ENCODE measurements at places on chromosomes 2 and 18.

DNA sequence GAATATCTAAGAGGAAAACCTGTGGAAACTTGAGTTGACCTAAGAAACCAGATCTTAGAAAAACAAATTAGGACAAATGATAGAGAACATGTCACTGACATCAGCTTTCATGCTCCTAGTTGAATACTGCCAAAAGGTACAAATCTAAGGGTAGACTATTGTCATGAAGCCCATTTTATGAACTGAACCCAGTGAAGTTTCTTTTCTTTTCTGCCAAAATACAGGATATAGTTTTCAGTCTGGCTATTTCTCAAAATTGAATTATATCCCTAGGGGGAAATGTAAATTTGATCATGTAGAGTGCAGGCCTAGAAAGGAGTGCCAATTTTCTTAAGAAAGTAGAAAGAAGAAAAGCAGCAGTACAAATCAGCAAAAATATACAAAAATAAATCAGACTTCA lies 46.6 kb downstream of the FSIP2 start:
- DNase-seq = no peak

DNA sequence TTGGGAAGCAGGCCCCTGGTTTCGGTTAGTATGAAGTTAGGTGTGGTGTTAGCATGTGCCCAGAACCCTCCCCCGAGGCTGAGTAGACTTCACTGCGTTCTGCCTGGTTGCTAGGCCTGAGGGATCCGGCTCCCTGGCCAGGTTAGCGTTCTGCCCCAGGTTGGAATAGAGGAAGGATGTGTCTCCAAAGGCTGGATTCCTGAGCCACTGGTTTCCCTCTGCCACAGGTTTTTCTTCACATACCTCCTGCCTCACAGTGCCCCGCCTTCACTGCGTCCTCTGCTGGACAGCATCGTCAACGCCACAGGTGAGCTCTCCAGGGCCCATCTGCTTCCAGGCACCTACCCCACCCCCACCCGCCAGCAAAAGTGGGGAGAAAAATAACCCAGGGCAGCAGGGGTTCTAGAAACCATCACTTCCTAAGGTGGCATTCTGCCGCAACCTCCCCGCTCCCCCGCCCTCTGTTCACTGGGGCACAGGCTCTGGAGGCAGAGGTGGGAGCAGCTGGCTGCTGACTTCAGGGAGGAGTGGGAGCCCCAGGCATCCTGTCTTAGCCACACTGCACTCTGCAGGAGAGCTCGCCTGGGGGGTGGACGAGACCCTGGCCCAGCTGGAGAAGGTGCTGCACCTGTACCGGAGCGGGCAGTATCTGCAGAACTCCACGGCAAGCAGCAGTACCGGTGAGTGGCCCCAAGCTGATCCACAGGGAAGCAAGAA lies 7.1 kb downstream of the PKDCC start:
- DNase-seq = no peak

DNA sequence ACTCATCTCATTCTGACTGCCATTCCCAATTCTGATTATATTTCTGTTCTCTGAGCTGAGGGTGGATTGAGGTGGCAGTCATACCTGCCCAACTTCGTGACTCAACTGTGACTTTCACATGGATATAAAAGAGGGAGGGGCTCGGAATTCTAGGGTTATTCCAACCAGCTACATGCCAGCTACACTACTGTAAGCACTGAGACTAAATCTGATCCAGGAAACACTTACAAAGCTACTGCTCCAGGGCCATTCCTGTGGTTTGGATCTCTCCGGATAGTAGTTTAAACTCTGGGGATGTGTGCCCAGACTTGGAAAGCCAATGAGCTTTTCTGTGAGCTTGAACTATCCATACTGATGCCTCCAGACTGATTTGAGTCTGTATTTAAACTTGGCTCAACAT lies 7.9 kb downstream of the MAP2 start:
- DNase-seq = no peak

DNA sequence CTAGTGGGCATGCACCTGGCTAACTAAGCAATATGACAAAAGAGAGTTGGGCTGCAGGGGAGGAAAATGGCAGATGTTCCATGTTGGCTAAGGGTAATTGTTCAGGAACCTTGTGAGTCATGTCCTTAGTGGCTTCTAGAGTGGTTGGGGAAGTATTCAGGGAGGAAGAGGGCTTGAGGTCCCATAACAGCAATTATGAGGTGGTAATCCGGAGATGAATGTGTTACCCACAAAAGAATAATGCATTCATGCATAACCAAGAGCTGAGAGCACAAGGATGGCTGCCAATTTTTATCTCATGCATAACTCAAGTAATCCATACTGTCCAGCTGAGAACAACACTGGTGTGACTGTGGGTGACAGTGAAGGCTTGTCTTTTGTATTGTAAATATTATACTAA lies 42.9 kb downstream of the TMEFF2 start:
- no peak for DNase-seq

- no peak for DNase-seq
Observed at GRCh38 chr2:179932786-179933185, 71.4 kb upstream of the ZNF385B start.

DNA sequence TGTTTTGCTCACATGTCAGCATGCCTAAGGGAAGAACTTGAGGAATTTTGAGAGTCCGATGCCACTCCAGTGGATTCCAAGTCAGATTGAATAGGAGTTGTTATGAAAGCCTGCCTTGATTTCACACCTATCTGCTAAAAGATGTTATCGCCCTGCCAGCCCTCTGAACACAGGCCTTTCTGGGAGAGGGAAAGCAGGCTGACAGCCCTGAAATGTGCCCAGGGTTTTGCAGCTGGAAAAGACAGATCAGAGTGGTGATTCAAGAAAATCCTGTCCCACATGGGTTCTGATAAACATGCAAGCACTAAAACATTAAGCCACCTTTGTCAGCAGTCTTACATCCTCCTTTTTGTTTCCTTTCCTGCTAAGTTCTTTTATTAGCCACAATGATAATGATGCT lies 1752.9 kb upstream of the CELF4 start:
- DNase-seq = no peak

DNA sequence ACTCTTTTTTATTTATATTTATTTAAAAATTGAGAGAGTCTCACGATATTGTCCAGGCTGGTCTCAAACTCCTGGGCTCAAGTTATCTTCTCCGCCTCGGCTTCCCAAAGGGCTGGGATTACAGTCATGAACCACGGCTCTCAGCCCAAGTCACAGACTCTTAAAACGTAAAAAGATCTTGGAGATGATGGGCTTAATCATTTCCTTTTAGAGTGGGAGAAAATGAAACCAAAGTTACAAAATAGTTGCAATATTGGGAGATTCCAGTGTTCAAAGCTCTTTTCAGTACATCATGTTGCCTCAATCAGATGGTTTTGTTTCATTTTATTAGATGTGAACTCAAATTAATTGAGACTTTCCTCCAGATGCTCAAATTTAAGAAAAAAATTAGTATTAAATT lies 151.4 kb upstream of the XPO1 start:
- no peak for DNase-seq

GRCh38 chr2:105416156-105416555 lies 17.3 kb upstream of the FHL2 start:
- no peak for DNase-seq

GRCh38 chr2:104701411-104701911 lies 152.5 kb upstream of the POU3F3 start:
- no peak for DNase-seq

DNA sequence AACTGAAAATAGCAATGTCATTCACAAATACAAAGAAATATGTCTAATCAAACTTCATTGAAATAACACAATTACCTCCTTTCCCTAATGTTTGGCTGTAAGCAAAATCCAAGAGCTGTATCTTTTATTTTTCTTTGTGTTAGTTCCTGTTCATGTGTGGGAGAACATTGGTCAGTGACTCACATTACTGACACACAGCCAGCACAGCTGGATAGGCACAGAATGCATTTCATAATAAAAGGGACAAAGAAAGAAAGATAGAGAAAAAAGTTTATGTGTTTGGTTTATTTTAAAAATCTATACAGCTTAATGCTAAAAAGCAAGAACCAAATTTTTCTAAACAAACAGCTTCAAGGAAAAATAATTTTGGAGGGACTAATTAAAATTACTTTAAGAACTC lies 185.6 kb upstream of the COL3A1 start:
- no peak for DNase-seq

DNA sequence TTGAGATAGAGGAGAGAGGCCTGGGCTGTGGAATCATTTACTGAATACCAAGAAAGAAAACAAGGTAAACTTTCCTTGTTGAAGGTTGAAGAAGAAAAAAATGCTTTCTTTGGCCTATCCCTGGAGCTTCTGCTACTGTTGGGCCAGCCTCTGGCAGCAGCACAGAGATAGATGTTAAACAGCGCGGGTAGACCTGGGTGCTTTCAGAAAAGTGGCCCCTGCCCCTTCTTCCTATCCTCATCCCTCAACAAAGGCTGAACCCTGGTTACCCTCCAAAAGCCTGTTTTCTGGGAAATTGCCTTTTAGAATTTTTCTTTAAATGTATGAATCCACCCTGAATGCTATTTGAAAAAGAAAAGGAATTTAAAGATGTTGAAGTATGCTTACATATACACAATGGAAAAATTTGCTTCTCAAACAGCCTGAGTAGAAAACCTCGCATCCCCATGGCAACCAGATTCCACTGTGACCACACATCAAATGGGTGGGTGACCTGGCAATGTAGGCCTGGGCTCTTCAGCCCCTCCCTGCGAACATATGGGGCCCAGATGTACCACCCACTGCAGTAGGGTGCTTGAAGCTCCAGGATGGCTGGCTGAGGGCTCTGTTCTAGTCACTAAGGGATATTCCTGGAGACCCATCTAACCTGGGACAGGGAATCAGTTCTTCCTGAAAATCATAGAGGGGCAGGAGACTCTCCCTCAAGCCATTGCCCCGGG lies 23.4 kb upstream of the CHRNA1 start:
- DNase-seq = no peak

DNA sequence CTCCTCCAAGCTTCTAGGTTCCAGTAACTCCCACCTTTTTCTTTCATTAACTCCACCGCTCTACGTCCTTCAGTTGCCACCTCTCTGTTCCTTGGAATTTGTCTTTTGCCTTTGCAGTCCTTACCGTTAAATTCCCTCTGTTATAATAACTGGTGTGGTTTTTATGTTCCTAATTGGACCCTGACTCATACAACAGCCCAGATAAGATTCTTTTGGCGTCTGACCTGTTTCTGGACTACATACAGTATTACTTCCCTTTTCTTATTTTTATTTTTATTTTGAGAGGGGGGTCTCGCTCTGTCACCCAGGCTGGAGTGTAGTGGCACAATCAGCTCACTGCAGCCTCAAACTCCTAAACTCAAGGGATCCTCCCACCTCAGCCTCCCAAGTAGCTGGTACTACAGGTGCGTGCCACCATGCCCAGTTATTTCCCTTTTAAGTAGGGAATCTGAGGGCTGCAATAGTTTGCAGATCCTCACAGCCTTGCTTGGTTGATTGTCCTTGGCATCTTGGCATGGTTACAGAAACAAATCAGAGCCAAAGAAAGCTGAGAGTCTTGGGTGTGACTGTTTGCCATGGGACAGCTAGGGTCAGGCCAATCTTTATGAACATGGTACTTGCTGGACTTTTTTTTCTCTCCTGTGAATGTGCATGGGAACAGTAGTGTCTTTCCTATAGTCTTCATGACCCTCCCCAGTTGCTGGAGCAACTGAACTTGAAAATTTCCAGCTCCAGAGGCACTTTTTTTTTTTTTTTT lies 22.0 kb downstream of the TCF23 start:
- DNase-seq = no peak

- no peak for DNase-seq
Observed at GRCh38 chr2:202769201-202769600, 102.4 kb downstream of the ICA1L start.

- DNase-seq = no peak
Observed at GRCh38 chr2:102494570-102494969, 21.5 kb downstream of the SLC9A4 start.

DNA sequence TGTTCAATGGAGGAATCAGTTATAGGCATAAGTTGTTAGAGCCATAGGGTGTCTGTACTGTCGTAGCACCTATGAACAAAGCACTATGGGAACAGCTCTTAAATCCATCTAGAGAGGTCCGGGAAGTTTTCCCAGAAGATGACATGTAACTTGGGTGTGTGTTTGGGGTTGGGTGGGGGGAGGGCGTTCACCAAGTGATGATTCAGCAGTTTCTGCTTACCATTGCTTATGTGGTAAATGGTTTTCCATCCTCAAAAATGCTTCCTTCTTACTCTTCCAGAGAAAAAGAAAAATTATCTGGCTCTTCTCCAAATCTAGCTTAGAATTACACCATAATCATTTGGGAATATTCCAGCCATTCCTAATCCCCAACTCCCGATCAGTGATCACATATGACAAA lies 361.1 kb upstream of the ZNF521 start:
- DNase-seq = no peak

GRCh38 chr18:70243131-70243929 lies 37.8 kb upstream of the RTTN start:
- DNase-seq = no peak

DNA sequence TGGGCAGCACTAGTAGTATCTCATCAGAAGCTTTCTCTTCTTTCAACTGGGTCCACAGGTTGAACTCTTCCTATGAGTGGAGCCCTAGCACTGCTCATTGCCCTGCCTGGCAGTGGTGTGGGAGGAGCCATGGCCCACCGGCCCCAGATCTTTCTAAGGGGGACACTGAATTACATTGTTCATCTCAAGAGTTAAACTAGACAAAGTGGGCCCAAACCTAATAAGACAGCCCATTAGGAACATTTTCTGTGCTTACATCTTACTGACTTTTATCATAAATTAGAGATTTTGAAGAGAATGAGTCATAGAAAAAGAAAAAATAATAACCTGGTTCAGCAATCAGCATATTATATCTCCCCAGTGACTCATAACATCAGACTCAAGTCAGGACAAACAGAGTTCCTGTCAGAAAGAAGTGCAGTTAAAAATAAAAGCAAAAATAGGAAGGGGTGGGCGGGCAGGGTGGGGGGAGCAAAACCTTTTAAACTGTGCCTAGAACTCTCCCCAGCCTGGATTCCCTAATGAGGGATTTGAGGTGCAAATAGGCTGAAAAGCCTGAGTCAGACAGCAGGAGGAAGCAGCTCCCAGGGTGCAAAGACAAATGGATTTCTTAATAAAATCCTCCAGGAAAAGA lies 161.6 kb upstream of the TRIB2 start:
- DNase-seq = no peak

DNA sequence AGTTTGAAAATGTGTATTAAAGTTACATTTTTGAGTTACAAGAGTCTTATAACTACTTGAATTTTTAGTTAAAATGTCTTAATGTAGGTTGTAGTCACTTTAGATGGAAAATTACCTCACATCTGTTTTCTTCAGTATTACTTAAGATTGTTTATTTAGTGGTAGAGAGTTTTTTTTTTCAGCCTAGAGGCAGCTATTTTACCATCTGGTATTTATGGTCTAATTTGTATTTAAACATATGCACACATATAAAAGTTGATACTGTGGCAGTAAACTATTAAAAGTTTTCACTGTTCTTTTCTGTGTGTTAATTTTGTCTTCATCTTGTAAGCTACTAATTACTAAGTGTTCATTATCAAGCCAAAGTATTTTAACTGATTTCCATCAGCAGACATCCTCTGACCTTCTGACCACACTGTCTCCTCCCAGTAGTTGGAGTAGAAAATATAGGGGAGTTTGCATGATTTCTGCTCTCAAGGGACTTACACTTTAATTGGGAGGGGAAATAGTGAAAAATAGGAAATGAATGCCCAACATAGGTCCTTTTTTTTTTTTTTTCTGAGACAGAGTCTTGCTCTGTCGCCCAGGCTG lies 4.3 kb downstream of the PMAIP1 start:
- DNase-seq = no peak

GRCh38 chr2:40352703-40353099 lies 99.2 kb downstream of the SLC8A1 start:
- DNase-seq = no peak
